ENCODE measurements at places on chromosomes 5 and 9. TPM values are rescaled to one million over a fixed set of nuclear protein-coding genes. Genes with fewer than 3 reads are reported as not detected.

DNA sequence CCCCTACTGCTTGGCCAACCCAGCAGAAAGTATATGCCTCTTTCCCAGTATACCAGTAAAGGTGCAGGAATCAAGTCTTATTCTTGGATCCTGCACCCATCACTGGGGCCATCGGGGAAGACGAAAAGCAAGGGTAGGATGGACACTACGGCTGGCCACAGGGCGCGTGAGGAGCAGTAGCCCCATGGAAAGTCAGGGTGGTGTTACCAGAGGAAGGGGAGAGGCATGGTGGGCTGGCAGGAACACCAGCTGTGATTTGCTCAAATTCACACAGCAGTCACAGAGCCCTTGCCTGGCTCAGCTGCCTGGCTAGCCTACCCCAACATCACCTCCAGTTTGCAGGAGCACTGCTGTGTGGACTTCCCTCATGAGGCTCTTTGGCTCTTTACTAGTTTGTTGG lies 34.5 kb upstream of the SAP30L start:
- DNase-seq: no peak

- DNase-seq: peak; percentile 97
Observed at GRCh38 chr9:128902351-128903078, 18.3 kb upstream of the PHYHD1 start.

DNA sequence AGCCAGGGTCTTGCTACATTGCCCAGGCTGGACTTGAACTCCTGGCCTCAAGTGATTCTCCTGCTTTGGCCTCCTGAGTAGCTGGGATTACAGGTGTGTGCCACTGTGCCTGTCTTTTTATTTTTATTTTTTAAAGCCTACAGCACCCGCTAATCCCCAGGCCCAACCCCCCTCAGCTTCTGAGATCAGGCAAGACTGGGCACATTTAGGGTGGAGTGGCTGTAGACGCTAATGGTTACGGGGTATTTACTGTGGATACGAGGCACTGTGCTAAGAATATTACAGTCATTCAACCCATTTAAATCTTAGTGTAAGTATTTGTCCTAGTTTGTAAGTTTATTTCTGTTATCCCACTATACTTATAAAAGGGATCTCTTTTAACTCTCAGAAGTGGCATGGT lies 175.2 kb downstream of the FANCC start:
- DNase-seq: no peak

Gene F12
- polyA plus RNA-seq: 7.7 TPM

DNA sequence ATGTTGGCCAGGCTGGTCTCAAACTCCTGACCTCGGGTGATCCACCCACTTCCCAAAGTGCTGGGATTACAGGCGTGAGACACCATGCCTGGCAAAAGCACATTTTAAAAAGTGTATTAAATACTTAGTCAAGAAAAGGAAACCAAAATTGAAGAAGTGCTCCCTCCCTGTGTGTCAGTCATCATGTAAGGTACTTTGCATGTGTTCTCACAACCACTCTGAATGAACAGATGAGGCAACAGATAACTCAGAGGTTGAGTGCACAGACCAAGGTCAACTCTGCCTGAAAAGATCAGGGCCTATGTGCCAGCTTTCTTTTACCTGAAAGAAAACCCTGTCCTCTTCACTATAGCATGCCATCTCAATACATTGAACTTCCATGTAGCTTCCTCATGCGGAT lies 289.7 kb downstream of the MRPS30 start:
- no peak for DNase-seq

DNA sequence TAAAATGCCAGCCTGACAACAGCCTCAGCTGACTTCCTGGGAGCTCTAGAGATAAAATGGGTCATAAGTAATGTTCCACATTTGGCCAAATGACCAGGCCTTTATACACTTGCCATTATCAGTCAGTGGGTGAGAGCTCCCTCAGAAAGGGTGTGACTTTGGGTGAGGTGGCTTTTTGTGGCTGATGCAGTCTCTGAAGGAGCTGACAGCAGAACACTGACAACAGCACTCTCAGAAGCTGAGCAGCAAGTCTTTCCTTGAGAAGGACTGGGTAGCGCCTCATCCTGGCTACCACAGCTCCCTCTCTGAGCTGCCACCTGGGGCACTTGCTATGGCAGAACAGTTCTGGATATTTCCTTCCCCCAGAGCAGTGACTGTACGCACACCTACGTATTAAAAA lies 22.0 kb upstream of the GNAQ start:
- no peak for DNase-seq
